ENCODE measurements at places on chromosomes 5 and 9.

DNA sequence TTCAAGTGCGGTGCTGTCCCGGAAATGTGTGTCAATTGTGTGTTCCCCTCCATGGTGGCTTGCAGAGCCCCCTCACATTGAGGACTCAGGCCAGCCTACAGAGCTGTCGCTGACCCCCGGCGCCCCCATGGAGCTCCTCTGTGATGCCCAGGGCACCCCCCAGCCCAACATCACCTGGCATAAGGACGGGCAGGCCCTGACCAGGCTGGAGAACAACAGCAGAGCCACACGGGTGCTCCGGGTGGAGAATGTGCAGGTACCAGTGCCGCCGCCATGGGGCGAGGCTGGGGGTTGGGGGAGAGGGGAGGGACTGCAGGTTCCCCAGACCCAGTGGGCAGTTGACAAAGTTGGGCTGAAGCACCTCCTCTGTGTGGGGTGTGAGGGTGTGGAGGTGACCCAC lies 50.4 kb upstream of the ASS1 start:
- no peak for DNase-seq

DNA sequence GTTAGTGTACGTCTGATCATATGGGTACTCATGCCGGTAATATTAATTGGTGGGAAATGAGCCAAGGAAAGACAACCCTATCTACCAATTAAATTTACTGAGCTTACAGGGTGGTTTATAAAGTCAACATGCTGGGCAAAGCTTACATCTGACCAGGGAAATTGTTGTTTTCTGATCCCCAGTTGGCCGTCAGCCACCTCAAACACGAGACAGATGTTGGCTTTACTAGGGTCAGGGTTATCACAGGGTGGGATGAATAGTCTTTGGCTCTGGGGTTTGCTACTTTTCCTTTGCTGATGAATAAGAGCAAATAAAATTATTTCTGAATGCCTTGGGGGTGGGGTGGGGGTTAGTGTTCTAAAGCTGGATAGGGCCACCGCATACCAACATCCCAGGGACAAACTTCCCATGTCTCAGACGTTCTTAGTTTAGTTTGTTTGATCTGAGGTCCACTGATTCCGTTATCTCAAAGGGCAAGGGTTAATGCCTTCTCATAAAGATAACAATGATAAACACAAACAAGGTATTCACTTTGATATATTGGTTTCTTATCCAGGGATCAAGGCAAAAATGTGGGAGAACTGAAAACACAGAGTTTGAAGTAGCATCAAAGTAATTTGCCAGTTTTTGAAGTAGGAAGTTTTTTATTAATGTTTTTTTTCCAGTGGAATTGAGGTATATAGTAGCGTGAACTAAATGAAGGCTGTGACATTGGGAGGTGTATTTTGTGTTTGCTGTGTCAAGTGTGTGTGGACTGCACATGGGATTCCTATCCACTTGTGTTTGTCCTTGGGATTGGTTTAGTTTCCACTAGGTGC lies 109.1 kb upstream of the RPS23 start:
- DNase-seq = no peak

DNA sequence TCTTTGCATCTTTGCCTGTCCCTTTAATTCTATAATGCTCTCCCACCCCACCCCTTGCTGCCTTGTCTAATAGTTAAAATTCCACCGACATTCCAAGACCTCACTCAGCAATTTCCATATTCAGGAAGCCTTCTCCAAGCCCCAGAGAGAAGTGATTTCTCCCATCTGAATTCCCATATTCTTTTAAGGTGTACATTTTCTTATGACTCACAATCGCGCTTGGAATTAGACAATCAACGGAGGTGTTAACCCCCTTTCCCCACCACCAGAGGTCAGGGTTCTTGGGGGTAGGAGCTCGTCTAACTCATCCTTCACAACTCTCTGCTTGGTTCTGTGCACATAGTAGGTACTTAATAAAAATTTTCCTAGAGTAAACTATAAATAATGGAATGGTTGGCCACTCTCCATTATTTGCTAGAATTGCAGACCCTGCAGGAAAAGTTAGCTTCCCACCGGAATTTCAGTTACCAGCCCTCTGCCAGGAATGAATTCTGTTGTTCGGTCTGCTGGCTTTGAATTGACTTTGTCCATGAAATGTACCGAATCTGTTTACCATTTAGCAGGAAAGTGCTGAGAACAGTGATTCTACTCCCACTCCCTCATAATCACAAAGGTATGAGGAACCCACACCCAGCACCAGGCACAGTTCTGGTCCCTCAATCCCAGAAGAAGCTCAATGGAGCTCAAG lies 5.0 kb downstream of the KCNIP1 start:
- DNase-seq = no peak

GRCh38 chr9:92183449-92183848 lies 68.2 kb upstream of the SPTLC1 start:
- DNase-seq = no peak

GRCh38 chr5:68458416-68459021 lies 243.0 kb downstream of the PIK3R1 start:
- no peak for DNase-seq
